ENCODE measurements at places on chromosomes 7 and 10.

DNA sequence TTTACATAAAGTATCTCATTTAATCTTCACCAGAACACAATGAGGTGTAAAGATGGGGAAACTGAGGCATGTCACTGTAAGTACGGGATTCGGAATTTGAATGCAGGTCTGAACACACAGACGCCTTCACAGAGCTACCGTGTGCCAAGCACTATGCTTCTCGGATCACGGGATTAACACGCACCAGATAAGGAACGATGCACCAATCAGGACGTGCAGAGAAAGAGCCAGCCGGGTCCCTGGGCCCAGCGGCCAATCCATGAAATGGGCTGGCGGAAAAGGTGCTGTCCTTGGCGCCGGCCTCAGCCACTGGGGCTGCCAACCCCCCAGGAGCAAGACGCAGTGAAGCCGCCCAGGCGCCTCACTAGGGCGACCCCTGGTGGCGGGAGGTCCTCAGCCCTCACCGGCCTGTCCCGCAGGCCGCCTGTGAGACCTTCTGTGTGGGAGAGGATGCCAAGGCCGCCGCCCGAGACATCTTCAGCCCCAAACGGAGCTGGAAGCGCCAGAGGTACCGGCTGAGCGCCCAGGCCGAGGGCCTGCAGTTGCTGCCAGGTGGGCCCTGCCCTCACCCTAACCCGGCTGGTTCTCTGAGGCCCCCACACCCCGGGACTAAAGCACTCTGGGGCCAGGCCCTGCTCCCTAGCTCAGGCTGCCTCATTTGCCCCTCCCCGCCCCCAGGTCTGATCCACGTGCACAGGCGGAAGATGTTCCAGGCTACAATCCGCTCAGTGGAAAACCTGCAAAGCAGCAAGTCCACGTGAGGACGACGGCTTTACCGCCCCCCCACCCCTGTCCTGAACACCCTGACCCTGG lies 15.6 kb downstream of the ATG9B start:
- peak; percentile 76 for DNase-seq

DNA sequence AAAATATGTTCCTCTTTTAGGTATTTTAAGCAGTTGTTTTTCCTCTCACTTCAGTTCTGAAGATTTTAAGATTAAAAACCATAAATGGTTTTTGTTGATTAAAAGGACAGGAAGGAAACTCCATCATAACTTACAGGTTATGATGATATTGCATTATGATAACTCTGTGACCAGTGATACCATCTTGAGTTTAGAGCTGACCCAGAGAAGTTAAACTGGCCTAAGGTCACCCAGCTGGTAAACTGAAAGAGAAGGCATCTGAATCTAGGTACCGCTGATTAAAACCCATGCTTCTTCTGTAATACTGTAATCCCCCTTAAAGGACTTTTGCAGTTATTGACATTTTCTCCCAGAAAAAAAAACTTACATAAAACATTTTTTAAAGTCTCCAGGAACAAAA lies 29.6 kb downstream of the LOXL4 start:
- no peak for DNase-seq

- DNase-seq, result peak; percentile 50
Observed at GRCh38 chr7:44097064-44097932, 6.8 kb upstream of the AEBP1 start.

- no peak for DNase-seq
Observed at GRCh38 chr7:135273581-135273980, 39.9 kb downstream of the STRA8 start.

GRCh38 chr10:336247-336646 lies 201.0 kb downstream of the ZMYND11 start:
- DNase-seq, result no peak

DNA sequence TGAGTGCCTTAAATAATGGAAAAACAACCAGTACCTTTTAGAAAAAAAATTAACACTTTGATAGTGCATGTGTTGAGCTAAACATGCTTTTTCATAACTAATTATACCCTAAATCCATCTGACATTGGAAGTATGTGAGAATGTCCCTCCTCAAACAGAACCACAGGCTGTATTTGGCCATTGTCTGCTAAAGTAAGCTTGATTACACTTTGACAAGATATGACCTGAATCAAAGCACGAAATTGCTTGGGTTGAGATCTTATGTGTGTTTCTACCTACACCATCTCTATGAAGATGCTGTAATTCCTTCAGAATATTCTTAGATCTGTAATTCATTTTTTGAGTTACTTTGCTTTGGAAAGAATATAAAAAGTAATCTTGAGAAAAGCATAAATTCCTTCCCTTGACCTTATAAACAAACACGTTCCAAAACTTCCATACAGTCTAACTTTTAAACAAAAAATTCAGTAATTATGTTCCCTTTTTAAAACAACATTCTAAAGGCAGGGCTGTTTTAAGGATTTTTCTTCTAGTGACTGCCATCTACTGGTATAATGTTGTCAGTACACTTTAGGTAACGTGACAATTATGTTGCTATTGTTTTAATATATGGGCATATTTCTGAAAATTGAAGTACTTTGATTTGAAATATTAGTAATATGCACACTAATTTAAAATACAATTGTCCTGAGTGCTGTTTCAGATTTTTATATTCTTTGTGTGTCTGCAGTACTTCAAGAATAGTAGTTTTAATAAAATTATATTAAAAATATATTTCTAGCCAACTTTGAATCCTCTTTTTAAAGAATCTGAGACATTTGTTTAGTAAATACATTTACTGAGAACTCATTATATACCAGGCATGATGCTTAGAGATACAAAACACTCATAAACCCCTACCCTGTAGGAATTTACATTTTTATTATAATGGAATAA lies 20.9 kb downstream of the CD36 start:
- DNase-seq, result no peak

- DNase-seq, result no peak
Observed at GRCh38 chr7:157017603-157018327, 7.3 kb upstream of the MNX1 start.

GRCh38 chr7:106418526-106418925 lies 133.7 kb upstream of the NAMPT start:
- no peak for DNase-seq

- no peak for DNase-seq
Observed at GRCh38 chr10:44010873-44011602, 362.4 kb upstream of the ZNF32 start.

GRCh38 chr7:91064938-91065337 lies 199.3 kb upstream of the FZD1 start:
- no peak for DNase-seq

GRCh38 chr10:81724431-81724830 lies 150.6 kb upstream of the NRG3 start:
- no peak for DNase-seq

DNA sequence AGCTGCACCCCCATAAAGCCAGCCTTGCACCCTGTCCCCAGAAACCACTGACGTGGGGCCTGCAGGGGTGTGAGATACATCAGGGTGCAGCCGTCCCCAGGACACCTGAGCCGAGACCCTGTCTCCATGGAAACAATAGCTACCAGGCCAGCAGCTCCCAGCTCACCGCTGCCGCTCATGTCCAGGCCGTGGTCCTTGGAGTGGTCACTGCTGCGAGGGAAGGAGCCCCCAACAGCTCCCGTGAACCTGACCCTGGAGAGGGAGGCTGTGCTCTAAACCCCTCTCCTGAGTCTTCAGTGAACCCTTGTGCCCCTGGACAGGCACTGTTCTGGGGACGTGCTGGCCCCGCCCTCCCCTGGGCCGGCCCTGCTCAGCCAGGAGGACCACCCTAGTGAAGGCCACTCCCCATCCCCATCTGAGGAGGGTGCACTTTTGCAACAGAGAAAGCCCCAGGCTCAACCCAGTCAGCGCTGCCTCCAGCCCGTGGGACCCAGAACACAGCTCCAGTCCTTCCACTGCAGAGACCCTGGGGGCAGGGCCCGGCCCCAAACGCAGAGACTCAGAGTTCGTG lies 19.6 kb upstream of the INPP5A start:
- DNase-seq, result peak; percentile 8

GRCh38 chr7:102404005-102404861 lies 8.1 kb downstream of the PRKRIP1 start:
- DNase-seq, result peak; percentile 69

DNA sequence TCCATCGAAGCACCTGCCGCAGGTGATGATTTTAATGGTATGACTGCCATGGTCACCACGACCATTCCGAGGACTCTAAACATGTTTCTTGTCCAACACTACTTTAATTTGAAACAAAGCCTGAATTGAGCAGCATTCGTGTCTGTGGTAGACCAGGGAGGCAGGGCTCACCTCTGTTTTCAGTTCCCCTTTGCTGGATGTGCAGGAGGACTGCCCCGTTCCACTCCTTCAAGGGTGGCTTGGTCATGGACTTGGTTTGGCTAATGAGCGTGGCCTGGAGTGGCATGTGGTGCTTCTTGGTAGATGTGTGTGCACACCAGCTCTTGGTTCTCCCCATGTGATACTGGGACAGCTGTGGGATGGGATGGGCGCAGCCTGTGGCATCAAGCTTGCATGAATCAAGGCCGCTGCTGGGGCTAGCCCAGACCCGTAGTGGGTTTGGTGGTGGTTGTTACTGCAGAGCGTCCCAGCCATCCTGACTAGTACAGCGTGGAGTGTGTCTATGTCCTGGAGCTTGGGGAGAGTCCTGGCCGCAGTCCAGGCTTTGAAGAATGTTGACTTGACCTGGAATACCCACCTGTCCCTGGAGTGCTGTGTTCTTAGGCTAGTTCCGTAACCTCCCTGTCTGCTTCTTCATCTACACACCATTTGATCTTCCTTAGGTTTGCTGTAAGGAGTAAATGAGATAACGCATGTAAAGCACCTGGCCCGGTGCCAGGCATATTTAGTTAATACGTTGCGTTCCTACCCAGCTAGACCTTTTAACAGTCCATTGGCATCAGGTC lies 34.8 kb downstream of the MGMT start:
- DNase-seq, result no peak

DNA sequence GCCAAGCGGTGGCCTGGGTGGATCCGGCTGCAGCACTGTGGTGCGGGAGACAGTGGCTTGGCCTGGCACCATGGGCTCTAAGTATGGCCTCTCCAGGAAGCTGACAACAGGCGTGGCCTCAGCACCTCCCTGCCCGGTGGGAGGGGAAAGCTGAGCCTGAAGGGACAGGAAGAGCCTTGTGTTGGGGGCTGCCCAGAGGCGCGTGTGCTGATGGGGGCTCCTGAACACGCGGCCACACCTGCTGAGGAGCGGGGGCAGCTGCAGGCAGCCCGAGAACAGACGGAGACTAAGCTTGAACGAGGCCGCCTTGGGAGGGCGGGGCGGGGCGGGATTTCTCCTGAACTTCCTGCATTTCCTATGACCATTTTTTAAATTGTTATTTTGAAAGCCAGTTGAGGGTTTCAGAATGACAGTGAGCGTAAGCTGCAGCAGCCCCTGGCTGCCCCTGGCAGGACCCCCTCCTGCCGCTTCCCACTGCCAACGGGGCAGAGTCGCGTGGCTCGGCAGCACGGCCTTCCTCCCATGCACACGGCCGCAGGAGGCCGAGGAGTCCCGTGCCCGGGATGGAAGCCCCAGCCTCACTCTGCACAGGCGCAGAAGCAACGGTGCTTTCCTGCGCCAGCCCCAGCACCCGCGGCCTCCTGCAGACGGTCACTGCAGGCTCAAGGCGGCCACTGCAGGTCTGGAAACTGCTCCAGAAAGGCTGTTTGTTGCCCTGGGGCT lies 43.2 kb downstream of the DPYSL4 start:
- DNase-seq, result peak; percentile 43

DNA sequence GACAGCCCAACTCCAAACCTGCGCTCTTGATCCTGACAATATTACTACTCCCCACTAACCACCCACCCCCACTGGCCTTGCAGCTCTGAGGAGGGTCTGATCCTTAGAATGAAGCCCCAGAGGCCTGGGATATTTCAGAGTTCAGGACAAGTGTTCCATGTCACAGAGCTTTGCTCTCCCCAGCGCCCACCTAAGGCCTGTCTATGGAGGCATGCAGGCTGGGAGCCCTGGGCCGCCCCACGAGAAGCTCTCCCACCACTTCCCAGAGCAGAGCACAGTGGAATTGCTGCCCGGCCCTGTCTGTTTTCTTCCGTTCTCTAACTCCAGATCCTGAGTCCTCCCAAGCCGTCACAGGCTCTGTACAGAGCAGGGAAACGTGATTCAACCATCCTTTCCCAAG lies 74.6 kb downstream of the COL13A1 start:
- no peak for DNase-seq

GRCh38 chr7:50978633-50979215 lies 196.0 kb upstream of the GRB10 start:
- no peak for DNase-seq

GRCh38 chr7:151744656-151745638 lies 132.0 kb downstream of the PRKAG2 start:
- DNase-seq, result no peak

- no peak for DNase-seq
Observed at GRCh38 chr7:24881623-24882022, 98.4 kb downstream of the OSBPL3 start.

GRCh38 chr10:19417740-19418139 lies 369.1 kb downstream of the MALRD1 start:
- no peak for DNase-seq

DNA sequence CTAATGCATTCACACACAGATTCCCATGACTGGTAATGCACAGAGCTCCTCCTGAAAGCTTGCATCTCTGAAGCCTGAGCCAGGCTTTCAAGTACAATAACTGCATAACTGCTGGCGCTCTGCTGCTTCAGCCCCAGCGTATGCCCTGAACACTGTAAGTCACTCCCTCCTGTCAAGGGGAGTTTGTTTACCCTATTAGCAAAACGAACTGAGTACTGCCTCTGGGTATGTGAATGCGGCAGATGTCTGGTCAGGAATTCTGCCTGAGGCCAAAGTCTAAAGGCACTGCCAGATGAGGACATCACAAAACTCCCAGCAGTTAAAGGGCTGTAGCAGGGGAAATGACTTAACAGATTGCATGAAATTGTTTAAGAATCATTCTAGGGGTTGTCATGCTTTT lies 97.7 kb downstream of the NRCAM start:
- DNase-seq, result no peak

- no peak for DNase-seq
Observed at GRCh38 chr7:158246272-158246959, 341.2 kb downstream of the PTPRN2 start.

GRCh38 chr10:79244841-79245504 lies 102.3 kb upstream of the PPIF start:
- DNase-seq, result peak; percentile 40

DNA sequence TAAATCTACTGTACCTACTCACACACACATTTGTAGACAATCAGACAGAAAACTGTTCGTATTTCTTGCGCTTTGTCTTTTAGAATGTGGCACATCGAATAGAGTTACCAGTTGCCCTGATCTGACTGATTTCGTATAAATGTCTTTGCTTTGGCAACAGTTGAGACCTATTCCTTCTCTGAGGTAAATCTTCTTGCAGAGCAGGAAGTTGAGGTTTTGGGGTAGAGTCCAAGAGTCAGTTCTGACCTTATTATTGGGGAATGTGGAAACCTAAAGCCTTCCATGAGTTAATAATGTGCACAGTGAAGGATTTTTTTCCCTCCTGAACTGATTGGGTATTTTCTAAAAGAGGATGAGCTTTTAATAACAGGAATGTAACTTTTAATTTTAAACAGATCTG lies 135.3 kb downstream of the KIAA1217 start:
- DNase-seq, result no peak

All from CD4-positive, alpha-beta T cell treated with Interleukin-4 for 1 hour (primary cell).